ENCODE measurements at places on chromosomes 12 and 14.

DNA sequence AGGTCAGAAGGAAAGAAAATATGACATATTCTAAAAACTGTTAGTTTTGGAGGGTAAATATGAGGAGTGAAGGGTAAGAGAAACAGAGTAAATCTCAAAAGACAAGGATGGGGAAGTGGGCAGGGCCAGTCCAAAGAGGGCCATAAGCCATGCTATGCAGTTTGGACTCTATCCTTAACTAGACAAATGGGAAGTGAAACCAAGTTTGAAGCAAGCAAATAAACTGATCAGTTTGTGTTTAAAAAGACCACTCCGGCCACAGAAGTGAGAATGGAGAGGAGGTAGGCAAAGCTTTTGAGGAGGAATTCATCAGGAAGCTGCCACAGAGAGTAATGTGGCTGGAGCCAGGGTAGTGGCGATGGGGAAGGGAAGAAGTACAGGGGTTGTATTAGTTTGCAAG, 37.5 kb upstream of the DAAM1 start:
- DNase-seq, result no peak

- no peak for DNase-seq
Measured at GRCh38 chr14:92516966-92517506, 3.5 kb downstream of the RIN3 start.

GRCh38 chr14:56461276-56462275, 118.0 kb upstream of the TMEM260 start:
- no peak for DNase-seq

DNA sequence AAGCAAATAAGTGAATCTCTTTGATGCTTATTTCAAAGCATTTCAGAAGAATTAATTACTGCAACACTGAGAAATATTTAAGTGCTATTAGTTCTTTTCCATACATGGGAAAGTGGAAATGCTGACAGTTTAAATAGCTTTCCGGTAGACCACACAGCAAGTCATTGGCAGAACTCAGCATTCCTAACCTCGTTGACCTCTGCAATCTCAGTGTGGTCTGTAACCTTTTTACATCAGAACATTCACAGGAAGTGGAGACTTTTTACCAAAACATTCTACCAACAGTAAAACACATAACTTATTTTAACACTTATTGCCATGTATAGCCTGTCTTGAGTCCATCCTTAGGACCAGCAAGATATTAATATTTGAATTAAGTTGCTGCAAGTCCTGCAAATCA, 249.5 kb upstream of the DCN start:
- peak; percentile 23 for DNase-seq

- no peak for DNase-seq
Measured at GRCh38 chr14:68308726-68309520, 483.9 kb downstream of the ZFP36L1 start.

DNA sequence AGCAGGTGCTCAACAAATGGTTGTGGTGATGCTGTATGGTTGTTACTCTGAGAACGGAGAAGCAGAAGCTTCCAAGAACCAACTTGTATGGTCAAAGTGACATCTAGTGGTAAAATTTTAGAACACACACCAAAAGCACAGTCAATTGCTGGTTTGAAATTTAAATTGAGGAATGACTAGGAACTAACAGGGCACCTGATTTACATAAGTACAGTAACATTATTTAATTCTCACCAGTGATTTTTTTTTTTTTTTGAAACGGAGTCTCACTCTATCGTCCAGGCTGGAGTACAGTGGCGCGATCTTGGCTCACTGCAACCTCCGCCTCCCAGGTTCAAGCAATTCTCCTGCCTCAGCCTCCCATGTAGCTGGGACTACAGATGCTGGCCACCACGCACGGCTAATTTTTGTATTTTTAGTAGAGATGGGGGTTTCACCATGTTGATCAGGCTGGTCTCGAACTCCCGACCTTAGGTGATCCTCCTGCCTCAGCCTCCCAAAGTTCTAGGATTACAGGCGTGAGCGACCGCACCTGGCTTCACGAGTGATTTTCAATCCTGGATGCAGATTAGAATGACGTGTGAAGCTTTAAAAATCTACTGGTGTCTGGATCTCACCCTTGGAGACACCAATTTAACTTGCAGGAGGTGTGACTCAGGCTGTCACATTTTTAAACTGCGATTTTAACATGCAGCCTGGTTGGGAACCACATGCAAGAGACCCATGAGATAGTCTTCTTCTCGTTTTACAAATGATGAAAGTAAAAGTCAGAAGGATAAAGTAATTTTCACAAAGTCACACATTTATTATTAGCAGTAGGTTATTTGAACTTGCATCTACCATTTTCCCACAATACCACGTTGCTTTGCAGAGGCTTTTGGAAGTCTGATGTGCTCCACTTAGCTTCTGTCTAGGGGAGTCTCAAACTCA, 14.1 kb upstream of the NUMB start:
- peak; percentile 43 for DNase-seq

DNA sequence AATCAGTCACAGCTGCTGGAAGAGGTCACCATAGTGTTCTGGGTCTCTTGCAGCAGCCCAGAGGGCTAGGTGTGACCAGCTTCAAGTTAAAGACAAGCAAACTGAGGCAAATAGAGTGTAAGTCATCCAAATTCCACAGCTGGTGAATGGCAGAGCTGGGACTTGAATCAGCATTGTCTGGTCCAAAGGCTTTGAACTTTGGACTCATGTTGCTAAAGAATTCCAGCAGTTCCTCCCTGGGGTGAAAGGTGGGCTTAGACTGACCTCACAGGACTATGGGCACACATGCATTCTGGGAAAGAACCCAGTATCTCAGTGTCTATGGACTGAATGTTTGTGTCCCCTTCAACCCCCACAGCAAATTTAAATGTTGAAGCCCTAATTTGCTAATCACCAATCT, 54.8 kb downstream of the TUNAR start:
- DNase-seq, result no peak

DNA sequence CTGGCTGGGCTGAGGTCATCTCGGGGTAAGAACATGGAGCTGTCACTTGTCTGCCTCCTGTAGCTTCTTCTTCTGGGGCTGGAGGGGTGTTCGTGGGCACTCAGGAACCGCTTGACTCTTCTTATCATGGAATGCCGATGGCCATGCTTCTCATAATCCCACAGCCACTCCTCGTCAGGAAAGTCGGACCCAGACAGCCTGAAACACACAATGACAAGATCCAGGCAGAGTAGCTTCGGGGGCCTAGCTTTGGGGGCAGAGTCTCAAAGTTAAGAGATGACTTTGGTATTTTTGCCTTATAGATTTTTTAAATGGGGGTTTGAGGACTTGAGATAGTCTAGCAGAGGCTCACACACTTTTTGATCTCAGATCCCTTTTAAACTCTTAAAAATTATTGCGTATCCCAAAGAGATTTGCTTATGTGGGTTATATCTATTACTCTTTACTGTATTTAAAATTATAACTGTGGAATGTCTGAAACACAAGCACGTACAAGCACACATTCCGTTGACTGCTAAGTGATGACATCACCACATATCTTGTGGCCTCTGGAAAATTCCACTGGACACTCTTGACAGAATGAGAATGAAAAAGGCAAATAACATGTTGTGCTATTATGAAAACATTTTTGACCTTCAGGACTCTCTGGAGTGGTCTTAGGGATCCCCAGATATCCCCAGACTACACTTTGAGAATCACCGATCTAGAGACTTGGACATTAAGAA, 43.3 kb downstream of the BEST3 start:
- DNase-seq, result peak; percentile 83

DNA sequence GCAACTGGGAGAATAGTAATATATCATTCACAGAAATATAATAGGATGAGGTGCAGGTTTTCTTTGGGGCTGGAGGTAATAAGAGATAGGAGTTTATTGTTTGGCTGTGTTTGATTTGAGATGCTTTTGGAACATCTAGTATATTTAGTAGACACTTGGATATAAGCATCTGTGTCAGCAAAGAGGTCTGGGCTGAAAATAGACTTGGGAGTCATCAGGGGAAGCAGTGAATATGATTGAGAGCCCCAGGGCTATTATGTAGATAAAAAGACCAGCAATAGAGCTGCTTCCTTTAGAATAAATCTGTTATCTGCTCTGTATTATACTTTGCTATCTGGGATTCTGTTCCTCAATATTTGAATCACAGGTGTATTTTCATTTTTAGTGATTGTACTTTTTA, 36.6 kb downstream of the SPATA7 start:
- DNase-seq, result no peak

- DNase-seq, result no peak
Measured at GRCh38 chr12:98594050-98594835, 757 bp downstream of the SLC25A3 start.

DNA sequence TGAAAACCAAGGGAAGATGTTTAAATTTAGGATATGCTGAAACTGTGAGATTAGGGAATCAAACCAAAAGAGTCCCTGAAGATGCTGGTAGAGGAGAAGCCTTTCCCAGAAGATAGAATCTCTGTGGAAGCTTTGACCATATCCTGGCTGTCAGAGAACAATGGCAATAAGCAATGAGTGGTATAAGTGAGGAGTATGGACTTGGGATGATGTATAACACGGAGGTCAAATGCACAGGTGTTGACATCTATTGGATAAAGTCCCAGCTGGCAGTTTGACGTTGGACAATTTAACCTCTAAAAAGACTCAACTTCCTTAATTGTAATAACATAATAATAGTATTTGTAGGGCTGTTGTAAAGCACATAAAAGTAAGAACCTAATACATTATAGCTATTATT, 30.1 kb upstream of the CLEC14A start:
- DNase-seq, result no peak

GRCh38 chr12:105041186-105041585, 43.1 kb downstream of the ALDH1L2 start:
- DNase-seq, result no peak

DNA sequence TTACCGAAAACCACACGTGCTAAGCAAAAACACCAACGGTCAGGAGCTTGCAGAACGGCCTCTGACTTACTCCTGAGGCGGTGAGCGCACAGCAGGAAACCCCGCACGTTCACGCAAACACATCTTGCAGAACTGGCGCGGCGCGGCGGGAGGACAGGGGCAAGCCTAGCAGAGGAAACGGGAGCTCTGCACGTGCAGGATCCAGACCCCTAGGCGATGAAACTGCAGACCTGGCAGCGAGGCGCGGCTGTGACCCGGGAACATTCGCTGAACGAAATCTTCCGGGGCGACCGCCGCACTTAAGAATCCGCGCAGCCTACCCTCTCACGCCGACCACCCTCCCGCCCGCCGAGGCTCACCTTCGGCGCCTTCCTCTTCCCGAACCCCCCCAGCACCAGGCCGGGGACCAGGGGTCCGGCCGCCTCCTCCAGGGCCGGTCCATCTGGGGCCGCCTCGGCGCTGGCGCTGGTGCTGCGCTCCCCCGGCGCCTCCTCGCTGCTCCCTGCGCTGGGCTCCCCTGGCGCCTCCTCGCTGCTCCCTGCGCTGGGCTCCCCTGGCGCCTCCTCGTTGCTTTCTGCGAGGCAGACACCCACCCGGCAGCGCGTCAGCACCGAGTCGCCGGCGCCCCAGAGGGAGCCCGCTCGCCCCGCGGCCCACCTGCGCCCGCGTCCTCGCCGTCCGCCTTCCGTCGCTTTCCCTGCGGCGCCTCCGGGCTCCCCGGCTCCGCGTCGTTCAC, 615 bp downstream of the DDX51 start:
- no peak for DNase-seq

DNA sequence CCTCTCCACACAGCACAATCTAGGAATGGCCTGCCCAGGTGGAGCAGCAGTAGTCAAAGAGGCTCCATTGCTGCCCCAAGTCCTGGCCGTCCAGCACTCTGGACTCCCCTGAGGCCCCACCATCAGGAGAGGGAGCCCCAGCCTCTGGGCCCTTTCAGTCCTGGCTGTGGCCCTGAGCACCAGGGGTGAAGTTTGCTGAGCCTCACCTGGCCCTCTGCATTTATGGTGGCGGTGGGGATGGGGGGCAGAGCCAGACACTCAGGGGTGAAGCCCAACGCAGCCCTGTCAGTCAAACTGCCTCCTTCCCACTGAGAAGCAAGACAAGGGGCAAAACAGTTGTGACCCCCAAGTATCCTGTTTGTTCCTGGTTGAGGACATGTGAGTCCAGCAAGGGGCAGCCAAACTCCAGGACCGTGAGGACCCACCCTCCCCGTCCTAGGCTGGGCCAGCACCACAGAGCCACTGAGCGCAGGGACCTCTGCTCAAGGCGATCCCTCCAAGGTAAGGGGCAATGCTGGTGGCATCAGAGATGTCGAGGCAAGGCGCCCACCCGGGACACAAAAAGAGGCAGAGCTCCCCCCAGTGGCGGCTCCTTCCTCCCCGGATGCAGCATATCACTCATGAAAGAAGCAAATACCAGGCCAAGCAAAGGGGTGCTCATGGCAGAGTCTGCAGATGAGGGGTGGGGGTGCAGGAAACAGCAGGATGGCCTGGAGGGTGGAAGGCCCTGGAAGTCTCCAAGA, 4.8 kb upstream of the AMN start:
- DNase-seq, result peak; percentile 15

DNA sequence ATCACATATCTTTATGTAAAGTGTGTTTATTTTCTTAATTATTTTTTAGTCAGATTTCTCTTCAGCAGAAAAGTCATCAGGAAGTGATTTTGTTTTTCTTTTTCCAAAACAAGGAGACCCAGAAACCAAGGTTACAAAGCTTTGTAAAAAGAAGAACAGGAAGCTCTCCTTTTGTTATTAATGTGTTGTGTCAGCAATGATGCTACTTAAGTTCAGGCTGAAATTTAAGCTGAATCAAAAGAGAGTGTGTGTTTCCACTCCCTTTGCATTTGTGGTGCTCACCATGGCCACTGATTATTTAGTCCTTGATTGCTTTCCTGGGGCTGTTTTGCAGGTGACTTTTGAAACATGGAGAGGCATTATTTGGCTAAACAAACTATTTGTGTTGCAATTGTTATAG, 155.3 kb upstream of the ATP2B1 start:
- no peak for DNase-seq

DNA sequence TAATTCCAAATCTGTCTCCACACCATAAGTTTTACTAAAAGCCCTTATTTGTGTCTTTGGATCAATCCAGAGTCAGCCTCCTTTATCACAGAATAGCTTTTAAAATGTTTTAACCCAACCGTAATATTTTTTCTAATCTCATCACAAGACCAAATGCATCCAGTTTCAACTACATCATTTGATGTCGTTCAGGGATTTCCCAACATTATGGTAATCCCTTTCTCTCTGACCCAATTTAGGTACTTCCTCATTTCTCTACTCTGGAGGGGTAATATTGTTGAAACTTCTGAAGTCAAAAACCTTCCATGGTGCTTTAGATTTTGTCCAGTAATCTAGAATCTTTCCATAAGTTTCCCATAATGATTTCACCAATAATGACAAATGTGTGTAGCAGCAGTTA, 596.8 kb downstream of the SOX5 start:
- no peak for DNase-seq

- DNase-seq, result no peak
Measured at GRCh38 chr12:113845900-113846674, 120.0 kb downstream of the RBM19 start.

Measured in fibroblast of skin of left quadriceps (primary cell).